AG09309 (cell line): ENCODE measurements at places on chromosomes 4 and X.

GRCh38 chr4:65943076-65943475 is 272.8 kb upstream of the EPHA5 start:
- peak; percentile 20 for DNase-seq

- no peak for DNase-seq
These were observed 593.8 kb upstream of the DIPK2B start for GRCh38 chrX:45794323-45794994.

DNA sequence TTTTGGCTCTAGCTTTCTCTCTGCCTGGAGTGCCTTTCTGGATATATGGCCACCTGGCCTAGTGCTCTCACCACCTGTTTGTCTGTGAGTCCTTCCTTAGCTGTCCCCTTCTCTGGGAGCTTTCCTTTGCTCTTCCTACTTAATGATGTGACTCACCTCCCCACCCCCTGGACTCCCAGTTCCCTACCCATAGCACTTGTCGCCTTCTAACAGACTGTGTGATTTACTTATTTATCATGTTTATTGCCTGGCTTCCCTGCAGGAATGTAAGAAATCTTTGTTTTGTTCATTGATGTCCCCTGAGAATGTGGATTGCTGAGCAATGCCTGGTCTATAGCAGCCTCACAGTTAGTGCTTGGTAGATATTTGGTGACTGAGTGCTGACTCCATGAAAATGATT is 18.9 kb downstream of the ADD1 start:
- no peak for DNase-seq

- no peak for DNase-seq
These were observed 152.7 kb downstream of the FHIP1A start for GRCh38 chr4:151561551-151562256.

GRCh38 chr4:37999000-37999716 is 39.0 kb downstream of the PTTG2 start:
- DNase-seq = no peak

DNA sequence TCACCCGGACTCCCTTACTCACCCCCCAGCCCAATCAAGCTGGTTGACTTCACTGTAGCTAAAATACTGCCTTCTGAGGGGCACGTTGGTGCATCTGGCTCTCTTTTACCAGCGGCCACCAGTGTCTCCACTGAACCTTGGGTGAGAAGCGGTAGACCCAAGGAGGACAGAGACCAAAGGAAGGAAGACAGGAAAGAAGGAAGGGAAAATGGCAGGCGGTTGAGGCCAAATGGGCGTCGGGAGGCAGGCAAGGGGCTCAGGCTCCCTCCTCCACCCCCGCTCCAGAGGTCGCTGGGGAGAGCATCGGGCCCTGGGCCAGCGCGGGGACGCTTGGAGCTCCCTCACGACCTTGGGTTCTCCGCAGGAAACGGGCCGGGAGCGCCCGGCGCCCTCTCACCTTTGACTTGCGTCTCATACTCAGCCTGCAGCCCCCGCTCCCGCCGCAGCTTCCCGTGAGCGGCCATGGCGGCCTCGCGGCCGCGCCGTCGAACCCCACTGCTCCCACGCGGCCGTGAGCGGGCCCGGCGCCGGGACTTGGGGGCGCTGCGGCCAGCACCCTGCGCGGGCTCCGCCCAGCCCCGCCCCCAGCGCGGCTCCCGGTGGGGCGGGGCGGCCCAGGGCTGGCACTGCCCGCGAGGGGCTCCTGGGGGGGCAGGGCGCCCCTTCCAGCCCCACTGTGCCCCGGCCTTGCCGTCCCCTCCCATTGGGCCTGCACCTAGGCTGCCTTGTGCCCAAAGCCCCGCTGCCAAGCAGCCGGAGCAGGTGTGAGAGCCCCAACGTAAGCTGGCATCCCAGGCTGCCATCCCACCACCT is at the start of gene ARHGAP4:
Gene ARHGAP4 (minus strand): TSS at position 526 of the 813 bp plus-strand sequence. CDS start 62 bp downstream, at position 464.
- DNase-seq = no peak

DNA sequence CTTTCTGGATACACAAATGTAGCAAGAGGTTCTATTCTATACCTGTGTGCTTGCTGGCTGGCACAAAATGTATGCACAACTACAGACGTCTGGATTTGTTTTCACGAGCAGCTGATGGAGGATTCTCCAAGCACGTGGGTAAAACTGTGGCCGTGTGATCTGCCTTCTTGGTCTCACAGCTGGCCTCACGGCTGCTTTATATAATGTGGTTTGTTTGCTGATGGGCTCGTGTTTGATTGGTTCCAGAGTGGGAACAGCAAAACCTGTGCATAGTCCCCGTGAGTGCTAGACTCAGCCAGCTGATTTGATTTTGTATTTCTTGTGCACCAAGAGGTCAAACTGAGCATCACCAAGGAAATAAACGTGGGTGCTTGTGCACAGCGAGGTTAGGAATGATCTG is 262.6 kb upstream of the RPS6KA3 start:
- DNase-seq = no peak

- no peak for DNase-seq
These were observed 468 bp downstream of the ZMYM3 start for GRCh38 chrX:71253253-71254091.

GRCh38 chr4:167359711-167360110 is 125.4 kb upstream of the SPOCK3 start:
- no peak for DNase-seq

- no peak for DNase-seq
These were observed 21.4 kb downstream of the SH3RF1 start for GRCh38 chr4:169249214-169249973.

- no peak for DNase-seq
These were observed 1136.6 kb upstream of the PABPC4L start for GRCh38 chr4:135338181-135338580.

GRCh38 chr4:15479089-15479912 is 9.6 kb downstream of the CC2D2A start:
- peak; percentile 55 for DNase-seq

DNA sequence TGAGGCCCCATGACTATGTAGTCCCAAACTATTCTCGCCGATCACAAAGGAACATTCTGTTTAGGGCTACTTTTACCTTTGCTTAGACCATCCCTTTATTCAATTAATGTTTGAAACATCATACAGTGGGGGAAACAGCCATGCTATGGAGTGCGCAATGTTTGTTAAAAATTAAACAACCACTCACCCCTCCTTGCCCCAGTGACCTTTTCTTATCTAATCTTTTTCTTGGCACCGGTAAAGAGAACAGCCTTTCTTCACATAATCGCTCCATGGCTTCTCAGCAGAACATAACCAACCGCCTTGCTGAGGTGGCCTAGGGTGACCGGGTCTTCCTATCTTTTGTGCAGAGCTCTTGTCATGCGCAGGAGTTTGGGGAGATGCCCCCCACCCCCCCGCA is 152.6 kb downstream of the VCX3A start:
- DNase-seq = no peak

DNA sequence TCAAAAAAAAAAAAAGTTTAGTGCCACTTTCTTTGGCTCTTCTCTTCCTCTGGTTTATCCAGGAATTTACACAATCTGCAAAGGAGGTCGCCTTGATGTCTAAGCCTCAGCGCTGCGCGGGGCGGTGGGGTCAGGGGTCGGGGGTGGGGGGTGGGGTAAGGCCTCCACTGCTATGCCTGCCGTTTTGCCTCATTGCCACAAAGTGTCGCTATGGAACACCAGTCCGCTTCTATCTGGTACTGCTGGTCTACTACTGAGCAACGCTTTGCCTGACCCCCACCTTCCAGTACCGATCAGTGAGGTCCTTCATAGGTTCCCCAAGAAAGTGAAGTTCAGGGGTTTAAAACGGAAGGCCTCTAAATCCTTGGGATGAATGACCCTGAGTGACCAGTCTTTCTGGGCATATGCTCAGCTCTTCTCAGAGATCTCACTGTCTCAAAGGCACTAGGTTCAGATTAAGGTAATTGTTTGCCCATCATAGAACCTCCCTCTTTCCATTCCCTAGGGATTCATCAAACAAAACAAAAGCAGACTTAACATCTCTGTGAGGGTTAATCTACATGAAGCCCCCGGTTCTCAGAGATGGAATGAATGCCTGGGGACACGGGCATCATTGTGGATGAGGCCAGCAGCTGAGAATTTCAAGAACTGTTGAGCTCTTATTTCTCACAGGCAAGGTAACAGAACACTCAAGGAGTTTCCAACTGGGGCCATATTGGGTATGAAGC is 16.9 kb upstream of the TSR2 start:
- DNase-seq = no peak

DNA sequence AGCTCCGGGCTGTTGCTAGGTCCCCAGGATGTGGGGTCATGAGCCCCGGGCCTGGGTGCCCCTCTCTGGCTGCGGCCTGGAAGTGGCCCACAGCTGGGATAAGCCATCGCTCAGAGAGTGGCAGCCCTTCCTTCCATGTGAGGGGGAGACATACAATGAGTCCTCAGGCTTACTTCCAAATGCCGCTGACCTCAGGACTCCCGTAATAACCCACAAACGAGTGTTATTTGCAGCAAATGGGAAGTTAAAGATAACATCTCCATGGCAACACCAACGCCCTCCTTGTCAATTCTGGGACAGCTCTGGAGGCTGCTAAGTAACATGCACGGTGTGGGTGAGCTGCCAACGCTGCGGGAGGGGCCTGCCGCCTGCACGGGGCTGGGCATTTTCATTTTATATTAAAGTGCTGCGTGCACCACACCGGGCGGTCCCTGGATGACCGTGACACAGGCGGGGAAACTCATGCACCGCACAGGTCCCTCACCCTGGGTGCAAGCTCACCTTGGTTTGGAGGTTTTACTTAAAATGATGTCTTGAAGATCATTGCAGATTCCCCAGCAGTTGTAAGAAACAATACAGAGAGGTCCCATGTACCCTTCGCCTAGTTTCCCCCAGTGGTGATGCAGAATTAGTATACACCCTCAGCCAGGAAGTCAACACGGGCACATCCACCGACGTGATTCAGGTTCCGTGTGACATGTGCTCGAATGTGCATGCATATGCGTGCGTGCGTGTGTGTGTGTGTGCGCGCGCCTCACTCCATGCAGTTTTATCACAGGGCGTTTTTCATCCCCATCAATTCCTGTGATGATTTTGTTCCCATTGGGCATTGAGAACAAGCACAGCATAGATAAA is 79.4 kb downstream of the ABLIM2 start:
- DNase-seq = no peak

- no peak for DNase-seq
These were observed at the start of gene COL4A6 for GRCh38 chrX:108438110-108438623. Gene COL4A6 (minus strand): TSS chrX:108438422. CDS start chrX:108438196, 226 bp downstream.

- no peak for DNase-seq
These were observed 349.2 kb downstream of the BMPR1B start for GRCh38 chr4:95107004-95107403.
